ENCODE measurements at places on chromosomes 2 and 18.
A peak's percentile ranks its signal among the peaks of the same experiment; 100 is the strongest.

DNA sequence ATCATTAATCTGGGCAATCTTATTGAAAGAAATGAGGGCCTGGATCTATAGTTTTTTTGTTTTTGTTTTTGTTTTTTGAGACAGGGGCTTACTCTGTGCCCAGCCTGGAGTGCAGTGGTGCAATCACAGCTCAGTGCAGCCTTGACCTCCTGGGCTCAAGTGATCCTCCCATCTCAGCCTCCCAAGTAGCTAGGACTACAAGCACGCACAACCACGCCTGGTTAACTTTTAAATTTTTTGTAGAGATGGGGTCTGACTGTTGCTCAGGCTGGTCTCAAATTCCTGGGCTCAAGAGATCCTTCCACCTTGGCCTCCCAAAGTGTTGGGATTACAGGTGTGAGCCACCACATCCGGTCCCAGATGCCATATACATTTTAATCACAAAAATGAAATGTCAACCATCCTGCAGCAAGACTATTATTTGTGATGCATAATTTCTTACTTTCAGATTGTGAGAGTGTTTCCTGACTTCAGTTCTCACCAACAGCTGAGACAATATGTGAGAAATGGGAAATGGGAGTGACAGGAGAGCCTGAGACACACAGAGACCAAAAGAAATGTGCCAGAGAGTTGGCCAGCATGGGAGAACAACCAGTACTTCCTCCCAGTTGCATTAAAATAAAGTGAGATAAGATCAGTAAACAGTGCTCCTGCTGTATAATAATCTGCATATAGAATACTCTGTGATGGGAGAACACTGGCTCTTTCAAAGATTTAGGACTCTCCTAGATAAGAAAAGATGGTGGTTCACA is 87.6 kb downstream of the METTL8 start:
- no peak for DNase-seq

DNA sequence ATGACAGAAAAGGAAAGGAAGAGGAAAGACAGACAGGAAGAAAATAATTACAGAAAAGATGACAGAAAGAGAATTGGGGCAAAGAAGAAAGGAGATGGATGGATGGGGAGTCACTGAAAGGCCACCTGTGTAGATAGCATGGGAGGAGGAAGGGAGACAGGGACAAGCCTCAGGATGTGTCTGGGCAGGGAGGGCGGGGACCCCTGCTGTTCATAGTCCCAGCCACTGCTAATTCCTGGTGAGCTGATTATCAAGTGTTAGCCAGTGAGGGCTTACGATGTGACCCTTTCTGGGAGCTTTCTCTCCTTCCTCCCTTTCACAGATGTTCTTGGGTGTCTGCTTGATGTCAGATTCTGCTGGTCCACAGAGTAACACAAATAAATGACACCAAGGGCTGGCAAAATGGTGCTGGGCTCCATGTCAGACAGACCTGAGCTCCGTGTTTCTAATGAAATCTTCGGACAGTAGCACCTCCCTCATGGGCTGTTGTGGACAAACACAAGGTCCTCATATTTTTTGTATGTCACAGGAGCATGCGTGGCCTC is 13.6 kb downstream of the FHOD3 start:
- DNase-seq: no peak

- DNase-seq: peak; percentile 64
Observed at GRCh38 chr2:136310797-136311603, 193.1 kb upstream of the CXCR4 start.

DNA sequence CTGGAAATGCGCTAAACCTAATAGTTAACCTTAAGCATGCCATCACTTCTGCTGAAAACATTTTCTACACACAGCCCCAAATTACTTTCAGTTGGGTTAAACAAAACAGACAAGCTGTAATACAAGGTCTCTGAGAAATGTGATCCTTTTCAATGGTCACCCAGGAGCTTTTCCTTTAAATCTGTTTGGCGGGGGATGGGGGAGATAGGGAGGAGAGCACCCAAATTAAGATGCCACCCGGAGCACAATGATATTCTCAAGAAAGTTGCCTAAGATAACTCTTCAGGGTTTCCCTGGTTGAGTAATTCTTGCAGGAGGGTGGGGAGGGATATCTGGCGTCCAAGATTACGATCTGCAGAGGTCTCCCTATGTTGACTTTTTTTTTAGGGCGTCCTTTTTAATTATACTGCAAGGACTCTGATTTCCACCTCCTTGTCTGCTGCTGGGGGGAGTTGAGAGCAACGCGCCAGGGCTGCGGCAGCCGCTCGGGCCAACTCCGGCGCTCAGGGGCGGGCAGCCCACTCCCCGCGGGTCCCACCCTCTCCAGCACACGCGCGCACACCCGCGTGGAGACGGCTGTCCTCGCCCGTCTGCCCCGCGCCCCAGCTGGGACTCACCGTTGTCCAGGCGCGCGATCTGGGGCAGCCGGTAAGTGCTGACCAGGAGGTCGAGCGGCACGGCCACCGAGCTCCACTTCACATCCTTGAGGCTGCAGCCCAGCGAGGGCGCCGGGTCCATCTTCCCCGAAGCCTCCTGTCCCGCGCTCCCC is 807 bp downstream of the GAREM1 start:
- no peak for DNase-seq

DNA sequence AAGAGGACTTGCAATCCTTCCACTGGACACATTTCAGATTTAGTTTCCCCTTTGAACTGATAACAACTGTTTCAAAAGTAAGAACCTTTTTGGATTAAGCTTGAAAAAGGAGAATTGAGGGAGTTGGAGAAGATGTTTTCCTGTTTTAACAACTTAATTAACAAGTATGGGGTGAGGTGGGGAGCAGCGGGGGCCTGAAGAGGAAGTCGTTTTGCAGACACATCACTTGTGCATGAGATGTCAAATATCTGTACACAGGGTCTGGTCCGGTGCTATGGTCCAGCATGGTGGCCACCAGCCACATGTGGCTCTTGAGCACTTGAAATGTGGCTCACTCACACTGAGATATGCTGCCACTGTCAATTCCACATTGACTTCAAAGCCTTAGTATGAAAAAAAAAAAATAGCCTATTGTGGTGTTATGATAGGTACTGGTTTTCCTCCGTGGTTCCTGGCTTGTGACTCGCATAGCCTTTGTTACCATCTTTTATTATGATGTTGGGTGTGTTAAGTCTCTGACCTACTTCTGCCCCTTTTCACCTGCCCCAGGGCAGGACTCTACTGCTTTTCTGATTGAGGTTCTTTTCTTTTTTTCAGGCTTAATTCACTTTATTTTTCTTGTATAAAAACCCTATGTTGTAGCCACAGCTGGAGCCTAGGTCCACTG is 205.5 kb downstream of the BCL2 start:
- DNase-seq: no peak

DNA sequence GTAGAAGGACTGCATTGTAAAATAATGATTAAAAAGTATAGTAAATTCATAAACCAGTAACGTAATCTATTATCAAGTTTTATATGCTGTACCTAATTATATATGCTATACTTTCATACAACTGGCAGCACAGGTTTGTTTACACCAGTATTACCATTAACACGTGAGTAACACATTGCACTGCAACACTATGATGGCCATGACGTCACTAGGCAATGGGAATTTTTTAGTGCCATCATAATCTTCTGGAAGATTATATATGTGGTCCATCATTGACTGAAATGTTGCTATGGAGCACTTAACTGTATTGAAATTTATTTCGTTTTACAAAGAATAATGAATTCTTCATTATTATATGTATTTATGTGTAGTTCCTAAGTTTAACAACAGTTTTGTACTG is 45.9 kb downstream of the FAM171B start:
- DNase-seq: no peak

- DNase-seq: no peak
Observed at GRCh38 chr2:109117780-109118179, 11.2 kb upstream of the SH3RF3 start.

DNA sequence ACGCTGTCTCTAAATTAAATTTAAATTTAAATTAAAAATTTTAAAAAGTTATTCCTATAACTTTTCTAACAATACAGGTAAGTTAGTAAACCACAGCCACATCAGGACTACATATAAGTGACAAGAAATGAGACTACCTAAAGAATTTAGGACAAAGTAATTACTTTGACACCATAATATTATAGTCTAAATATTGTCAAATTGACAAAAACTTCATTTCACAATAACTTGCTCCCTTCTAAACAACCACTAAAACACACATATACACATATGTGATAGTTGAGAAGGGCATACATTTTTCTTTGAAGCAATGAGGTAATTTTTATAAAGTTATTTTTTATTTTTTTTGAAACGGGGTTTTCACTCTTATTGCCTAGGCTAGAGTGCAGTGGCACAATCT is 31.6 kb downstream of the FAM161A start:
- DNase-seq: no peak

DNA sequence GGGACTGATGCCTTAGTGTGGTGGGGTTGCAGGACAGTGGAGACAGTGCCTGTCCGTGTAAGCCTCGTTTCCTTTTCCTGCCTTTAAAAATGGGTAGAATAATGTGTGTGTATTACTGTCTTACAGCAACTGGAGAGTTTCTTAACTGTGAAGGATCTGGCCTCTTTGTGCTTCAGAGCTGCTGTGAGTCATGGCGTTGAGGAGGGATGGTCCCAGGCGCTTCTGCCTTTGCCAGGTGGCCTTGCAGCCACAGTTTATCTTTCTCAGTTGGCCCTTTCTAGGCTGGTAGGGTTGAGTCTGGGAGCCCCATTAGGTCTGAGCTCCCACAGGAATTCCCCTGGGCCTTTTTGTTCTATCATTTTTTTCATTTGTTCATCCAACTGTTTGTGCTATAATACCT is 9.2 kb downstream of the PRADC1 start:
- no peak for DNase-seq

DNA sequence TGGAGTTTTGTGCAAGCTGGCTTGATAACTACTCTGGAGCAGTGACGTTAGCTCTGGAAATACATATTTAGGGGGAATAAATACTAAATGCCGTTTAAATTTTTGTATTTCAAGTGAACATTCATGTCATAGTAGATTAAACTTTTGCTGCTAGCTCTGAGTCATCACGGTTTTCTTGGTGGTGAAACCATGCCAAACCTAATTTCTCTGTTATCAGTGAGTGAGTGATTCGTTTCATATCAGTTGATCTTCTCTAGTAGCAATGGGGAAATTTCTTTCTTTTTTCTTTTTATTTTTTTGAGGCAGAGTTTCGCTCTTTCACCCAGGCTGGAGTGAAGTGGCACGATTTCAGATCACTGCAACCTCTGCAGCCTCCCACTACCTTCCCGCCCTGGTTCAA is 211.1 kb downstream of the PTPRM start:
- no peak for DNase-seq
